Activated naive CD8-positive, alpha-beta T cell treated with anti-CD3 and anti-CD28 coated beads, Interleukin-2, amount 50 U/mL, for 24 hours (primary cell): ENCODE measurements at places on chromosomes 12 and 14.

DNA sequence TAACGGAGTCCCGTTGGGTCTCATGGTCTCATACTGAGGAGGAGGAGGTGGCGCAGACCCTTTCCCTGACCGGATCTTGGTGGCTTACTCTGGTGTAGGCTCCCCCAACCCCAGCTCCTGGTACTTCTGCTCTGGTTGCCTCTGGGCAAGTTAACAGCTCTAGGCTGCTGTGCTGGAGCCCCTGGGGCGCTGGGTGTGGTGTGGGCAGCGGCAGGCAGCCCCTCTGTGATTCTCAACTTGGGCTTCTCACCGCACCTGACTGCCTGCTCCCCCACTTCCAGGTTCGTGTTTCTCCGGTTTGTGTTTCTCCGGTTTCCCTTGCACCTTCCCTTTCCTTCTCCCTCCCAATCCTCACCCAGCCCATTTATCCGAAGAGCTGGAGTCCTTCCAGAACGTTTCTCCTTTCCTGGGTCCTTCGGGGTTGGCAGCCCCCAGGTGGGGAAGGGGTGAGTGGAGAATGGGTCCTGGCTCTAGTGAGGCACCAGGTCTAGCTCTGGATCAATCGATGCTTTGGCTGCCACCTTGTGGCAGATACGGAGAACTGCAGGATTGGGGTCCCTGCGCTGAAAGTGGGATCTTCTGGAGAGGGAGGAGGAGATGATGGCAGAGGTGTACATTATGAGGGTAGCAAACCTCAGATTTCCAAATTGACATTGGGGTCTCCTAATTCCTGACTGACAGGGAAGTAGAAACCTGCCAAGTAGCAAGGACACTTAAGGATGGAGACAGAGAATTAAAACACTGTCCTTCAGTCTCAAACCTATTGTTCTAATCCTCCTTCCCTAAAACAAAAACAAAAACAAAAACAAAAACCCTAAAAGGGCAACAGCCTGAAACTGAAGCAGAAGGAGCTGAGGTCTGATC is 8.3 kb downstream of the CISTR start:
- no peaks in the 10 kb centered on the region for H3K36me3 ChIP-seq
- peak overlapping the region; percentile 30 for H3K4me3 ChIP-seq
- H3K4me1 ChIP-seq: peaks cover 26% of the 10 kb centered on the region

- peak overlapping the region; percentile 46 for H3K4me3 ChIP-seq
- H3K4me1 ChIP-seq: peaks cover 48% of the 10 kb centered on the region
- peaks cover 3% of the 10 kb centered on the region for H3K36me3 ChIP-seq
- H3K27me3 ChIP-seq: no peaks in the 10 kb centered on the region
- peak overlapping the region; percentile 68 for H3K27ac ChIP-seq
- peak; percentile 77 for DNase-seq
These were observed 44.6 kb downstream of the MLXIP start for GRCh38 chr12:122123051-122123760.

DNA sequence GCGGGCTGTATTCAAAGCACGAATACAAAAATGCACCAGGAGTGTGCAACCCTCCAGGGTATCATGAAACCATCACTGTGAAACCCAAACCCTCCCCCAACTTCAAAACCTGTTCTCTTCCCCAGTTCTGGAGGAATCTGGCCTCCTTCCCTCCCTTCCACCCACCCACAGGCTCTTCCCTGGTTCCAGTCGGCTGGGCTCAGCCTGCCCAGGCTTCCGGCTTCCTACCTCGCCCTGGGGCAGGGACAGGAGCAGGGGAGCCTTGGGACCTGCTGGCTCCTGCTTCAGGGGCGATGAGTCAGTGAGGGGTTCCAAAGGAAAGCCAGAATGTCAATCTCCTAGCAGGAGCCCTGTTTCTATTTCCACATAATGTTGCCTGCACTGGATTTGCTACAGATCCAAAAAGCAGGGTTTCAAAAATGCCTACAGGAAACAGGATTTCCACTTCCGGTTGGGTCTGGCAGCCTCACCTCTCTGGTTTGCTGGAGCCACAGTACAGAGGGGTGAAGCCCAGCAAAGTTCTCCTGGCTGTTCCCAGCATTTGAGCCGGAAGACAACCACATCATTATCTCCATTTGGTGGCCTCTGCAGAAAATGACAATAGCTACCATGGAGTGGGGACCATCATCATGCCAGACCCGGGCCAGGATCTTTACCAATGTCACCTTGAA is 278.3 kb downstream of the DPF3 start:
- H3K4me1 ChIP-seq: no peaks in the 10 kb centered on the region
- H3K27me3 ChIP-seq: no peaks in the 10 kb centered on the region
- no peak for DNase-seq
- H3K4me3 ChIP-seq: no peak overlapping the region
- no peak overlapping the region for H3K27ac ChIP-seq
- no peaks in the 10 kb centered on the region for H3K36me3 ChIP-seq

- peaks cover 31% of the 10 kb centered on the region for H3K4me1 ChIP-seq
- DNase-seq: no peak
- H3K27ac ChIP-seq: peak overlapping the region; percentile 77
- H3K4me3 ChIP-seq: peak overlapping the region; percentile 87
These were observed 618 bp upstream of the PGAM5 start for GRCh38 chr12:132710043-132710404.

- no peak overlapping the region for H3K27ac ChIP-seq
- no peaks in the 10 kb centered on the region for H3K27me3 ChIP-seq
- H3K4me1 ChIP-seq: no peaks in the 10 kb centered on the region
- peaks cover 47% of the 10 kb centered on the region for H3K36me3 ChIP-seq
- no peak for DNase-seq
These were observed 17.5 kb downstream of the ANAPC5 start for GRCh38 chr12:121334513-121335343.

GRCh38 chr12:124021007-124021406 is 48.0 kb downstream of the ZNF664 start:
- DNase-seq: no peak
- H3K27ac ChIP-seq: no peak overlapping the region
- no peaks in the 10 kb centered on the region for H3K27me3 ChIP-seq
- no peak overlapping the region for H3K4me3 ChIP-seq
- H3K4me1 ChIP-seq: no peaks in the 10 kb centered on the region

GRCh38 chr12:89349814-89350213 is 2.5 kb downstream of the DUSP6 start:
- no peak overlapping the region for H3K27ac ChIP-seq
- H3K27me3 ChIP-seq: peaks cover 9% of the 10 kb centered on the region

- peaks cover 35% of the 10 kb centered on the region for H3K27me3 ChIP-seq
- peaks cover 32% of the 10 kb centered on the region for H3K36me3 ChIP-seq
- peak; percentile 40 for DNase-seq
- H3K27ac ChIP-seq: no peak overlapping the region
- H3K4me1 ChIP-seq: peaks cover 67% of the 10 kb centered on the region
These were observed 6.9 kb downstream of the SHMT2 start for GRCh38 chr12:57236201-57236924.

GRCh38 chr12:1519642-1520041 is 74.7 kb downstream of the FBXL14 start:
- no peak overlapping the region for H3K4me3 ChIP-seq
- no peaks in the 10 kb centered on the region for H3K4me1 ChIP-seq
- peaks cover 36% of the 10 kb centered on the region for H3K27me3 ChIP-seq
- no peak overlapping the region for H3K27ac ChIP-seq
